ENCODE measurements at places on chromosomes 4 and X. TPM values are rescaled to one million over a fixed set of nuclear protein-coding genes. Genes with fewer than 3 reads are reported as not detected.

FGF13 gene
- polyA plus RNA-seq: 10.5 TPM

SPANXC gene
- not detected for polyA plus RNA-seq

TCP11X2 gene
- polyA plus RNA-seq: not detected

AREG gene
- polyA plus RNA-seq: 17.4 TPM

GRCh38 chr4:134885436-134885835, 683.8 kb upstream of the PABPC4L start:
- no peak for DNase-seq

DNA sequence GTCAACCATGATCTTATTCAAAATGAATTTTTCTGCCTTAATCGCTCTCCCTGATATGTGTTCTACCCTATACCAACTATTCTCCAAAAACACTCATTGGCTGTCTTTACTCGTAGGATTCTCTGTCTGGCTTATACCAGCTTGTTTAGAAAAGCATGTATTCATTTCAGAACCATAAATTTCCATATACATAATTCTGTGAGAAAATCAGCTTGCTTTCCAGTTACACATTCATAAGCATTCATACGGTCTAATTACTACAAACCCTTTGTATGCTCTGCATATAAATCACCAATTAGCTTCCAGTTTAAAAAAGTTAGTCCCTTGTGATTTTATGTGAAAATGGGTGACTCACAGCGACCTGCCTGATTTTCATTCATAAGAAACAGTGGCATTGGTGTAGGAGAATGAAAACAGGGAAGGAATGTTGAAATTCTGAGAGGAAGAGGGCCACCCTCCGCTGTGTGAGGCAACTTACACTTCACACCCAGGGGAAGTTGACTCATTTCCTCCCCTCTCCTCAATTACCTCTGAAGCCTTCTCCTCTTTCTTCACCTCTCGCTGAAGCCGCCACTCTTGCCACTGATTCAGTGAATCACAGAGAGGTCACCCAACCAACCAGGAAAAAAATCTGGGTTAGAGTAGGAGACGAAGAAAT, 63.3 kb downstream of the MEPE start:
- no peak for DNase-seq

- no peak for DNase-seq
Measured at GRCh38 chr4:92497141-92497540, 193.4 kb downstream of the GRID2 start.

GRCh38 chr4:41749631-41750039, 1.1 kb upstream of the PHOX2B start:
- no peak for DNase-seq

GRCh38 chr4:186852964-186853391, 129.3 kb upstream of the FAT1 start:
- no peak for DNase-seq
